ENCODE measurements at places on chromosomes 13 and 19.

GRCh38 chr13:89923736-89924135 is 1423.8 kb upstream of the MIR17HG start:
- DNase-seq, result no peak

GRCh38 chr13:85631801-85632200 is 167.4 kb downstream of the SLITRK6 start:
- no peak for DNase-seq

DNA sequence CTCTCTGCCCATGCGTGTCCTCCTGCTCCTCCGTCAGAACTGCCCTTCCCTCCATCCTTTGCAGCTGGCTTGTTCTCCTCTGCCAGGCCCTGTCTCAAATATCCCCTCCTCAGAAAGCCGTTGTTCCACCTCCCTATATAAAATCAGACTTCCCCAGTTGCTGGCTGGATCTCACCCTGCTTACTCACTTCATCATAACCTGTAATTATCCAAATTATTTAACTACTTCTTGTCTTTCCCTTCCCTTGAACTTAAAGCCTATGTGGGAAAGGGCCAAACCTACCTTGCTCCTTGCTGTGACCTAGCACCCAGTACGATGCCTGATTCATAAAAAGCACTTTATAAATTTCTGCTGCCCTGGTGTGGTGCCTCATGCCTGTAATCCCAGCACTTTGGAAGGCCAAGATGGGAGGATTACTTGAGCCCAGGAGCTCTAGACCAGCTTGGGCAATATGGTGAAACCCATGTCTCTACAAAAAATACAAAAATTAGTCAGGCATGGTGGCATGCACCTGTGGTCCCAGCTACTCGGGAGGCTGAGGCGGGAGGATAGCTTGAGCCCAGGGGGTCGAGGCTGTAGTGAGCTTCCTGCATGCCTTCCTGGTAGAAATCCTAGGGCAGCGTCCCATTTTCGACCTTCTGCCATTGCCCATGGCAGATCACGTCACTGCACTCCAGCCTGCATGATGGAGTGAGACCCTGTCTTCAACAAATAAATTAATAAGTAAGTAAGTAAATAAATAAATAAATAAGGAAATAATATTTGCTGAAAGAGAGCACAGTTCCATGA is 39.5 kb upstream of the ZNF536 start:
- no peak for DNase-seq

GRCh38 chr13:33487575-33488243 is 202.2 kb upstream of the STARD13 start:
- no peak for DNase-seq

DNA sequence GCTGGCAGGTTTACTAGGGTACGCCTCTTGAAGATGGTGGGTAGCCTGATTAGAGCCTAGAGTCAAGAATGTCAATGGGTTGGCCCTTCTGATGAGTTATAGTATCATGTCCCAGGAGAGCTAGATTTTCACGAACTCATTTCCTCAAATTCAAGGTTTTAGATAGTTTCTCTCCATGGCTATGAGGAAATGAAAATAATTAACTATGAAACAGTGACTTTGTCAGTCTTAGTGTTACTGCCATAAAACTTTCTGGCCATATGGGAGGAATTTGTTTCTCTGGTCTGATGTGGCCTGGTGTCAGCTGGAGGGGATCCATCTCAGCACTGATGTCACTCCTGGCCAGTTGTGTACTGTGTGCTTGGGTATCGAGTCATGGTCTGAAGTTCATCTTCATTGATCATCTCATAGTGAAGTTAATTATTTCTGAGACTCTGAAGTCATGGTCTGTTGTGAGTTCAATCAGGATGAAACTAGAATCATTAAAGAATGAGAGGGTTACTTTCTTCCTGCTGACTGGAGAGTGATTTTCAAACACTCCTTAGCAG is 49.4 kb upstream of the TNFSF11 start:
- no peak for DNase-seq

DNA sequence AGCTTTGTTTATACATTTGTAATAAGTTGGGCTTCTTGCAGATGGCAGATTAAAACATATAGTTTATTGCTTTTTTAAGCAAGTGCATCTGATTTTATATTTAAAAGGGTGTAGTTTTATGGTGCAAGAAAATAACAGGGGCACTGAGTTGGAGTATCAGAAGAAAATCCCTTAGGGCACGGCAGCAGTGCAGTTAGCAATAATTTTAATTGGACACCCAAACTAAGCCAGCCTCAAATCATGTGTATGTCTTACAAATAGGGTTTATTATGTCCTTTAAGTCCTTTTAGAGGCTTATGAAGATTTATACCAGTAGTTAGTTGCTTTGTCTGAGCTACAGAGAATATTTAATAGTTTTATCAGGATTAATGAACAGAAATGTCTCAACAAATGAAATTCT is 57.5 kb downstream of the GPC6 start:
- DNase-seq, result no peak

GRCh38 chr13:48194379-48194754 is 38.6 kb upstream of the ITM2B start:
- no peak for DNase-seq

- no peak for DNase-seq
Measured at GRCh38 chr19:7351861-7352260, 3.1 kb downstream of the ARHGEF18 start.

DNA sequence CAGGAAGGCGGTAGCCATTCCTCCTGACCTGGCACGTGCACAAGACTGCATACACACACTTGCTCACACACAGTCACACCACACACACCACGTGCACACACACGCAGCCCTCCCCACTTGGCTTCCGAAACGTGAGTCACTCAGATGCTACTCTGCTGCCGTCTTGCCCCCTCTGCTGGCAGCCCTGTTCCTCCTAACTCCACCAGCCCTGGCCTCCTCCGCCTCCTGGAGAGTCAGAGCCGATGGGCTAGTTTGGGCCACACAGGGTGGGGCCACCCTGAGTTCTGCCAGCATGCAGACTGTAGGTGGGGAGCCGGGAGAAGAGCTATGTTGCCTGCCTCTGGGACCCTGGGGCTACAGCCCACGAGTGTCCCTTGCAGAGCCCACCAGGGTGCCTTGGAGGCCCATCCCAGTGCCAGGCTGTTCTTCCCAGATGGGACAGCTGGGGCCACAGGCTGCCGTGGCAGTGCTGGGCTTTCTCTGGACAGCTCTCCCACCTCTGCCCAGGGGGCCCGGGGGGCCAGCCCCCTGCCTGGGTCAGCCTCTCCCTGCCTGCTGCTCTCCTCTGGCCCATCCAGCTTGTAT is 12.1 kb downstream of the PIN1 start:
- DNase-seq, result no peak

DNA sequence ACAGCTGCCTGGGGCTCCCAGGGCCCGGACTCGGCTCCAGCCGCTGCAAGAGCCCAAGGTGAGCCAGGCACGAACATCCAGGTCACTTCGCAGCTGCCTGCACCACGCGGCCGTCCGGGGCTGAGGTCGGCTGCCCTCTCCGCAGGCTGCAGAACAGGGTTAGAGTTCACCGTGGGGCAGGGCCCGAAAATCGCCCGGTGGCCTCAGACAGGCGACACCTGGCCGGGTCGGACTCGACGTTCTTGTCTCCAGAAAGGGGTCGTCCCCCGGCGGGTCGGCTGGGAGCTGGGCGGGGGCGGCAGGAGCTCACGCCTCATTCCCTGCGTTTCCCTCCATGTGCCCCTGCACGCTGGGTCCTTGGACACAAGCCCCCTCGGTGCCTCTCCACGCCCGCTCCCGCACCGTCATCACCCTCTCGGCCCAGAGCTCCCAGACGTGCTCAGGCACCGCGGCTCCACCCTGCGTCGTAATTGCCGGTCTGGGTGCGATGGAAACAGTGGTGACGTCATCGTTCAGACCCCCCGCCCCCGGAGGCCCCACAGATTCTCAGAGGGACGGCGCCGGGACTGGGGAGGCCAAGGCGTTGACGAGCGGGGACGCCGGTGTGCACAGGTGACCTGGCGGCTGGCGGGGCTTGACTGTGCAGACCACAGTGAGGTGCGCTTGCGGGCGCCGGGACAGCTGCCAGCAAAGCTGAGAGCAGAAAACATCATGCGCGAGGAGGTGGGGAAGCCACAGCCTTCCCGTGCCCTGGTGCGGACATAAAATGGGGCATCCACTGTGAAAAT is 4.0 kb upstream of the GRIN3B start:
- peak; percentile 41 for DNase-seq

DNA sequence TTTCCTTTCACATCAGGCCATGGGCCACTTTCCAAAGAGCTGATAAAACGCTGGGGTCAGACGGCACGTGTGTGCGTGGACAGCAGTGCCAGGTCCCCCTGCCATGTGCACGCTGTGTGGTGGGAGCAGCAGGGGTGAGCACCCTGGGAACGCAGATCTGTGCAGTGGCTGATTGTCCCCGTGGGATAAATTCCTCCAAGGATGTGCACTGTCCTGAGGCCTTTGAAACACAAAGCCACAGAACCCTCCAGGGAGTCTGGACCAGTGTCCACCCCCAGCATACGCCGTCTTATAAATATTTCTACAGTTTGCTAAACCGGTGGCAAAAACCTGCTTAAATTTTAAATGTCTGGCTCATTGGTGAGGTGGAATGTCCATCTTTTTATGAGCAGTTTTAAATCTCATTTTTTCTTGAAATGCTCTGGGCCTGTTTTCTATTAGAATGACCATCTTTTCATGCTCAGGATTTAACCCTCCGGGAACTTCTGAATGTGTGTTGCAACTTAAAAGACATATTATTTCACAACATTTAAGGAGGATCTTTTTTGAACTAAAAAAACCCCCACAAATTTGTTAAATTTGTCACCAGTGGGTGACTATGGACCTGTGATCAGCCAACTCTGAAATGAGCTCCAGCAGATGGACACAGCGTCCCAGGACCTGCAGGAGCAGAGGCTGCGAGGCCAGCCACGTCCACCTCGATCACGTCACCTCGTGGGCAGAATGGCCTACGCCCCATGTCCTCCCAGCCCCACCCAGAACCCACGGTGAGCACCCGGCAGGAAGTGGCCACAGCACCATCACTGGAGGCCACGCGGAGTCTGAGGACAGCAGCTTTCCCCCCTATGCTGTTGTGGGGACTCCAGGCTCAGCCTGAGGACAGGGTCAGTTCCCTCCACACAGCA is 68.6 kb downstream of the RASA3 start:
- DNase-seq, result no peak
